Renal cortical epithelial cell (primary cell): ENCODE measurements at places on chromosomes 1 and 21.

GRCh38 chr1:185824106-185824505 is 89.9 kb downstream of the HMCN1 start:
- DNase-seq = peak; percentile 73

DNA sequence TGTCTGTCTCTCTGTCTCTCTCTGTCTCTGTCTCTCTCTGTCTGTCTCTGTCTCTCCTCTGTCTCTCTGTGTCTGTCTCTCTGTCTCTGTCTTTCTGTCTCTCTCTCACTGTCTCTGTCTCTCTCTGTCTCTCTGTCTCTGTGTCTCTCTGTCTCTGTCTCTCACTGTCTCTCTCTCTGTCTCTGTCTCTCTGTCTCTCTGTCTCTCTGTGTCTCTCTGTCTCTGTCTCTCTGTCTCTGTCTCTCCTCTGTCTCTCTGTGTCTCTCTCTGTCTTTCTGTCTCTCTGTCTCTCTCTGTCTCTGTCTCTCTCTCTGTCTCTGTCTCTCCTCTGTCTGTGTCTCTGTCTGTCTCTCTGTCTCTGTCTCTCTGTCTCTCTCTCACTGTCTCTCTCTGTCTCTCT is 873 bp upstream of the COL6A1 start:
- no peak for DNase-seq

DNA sequence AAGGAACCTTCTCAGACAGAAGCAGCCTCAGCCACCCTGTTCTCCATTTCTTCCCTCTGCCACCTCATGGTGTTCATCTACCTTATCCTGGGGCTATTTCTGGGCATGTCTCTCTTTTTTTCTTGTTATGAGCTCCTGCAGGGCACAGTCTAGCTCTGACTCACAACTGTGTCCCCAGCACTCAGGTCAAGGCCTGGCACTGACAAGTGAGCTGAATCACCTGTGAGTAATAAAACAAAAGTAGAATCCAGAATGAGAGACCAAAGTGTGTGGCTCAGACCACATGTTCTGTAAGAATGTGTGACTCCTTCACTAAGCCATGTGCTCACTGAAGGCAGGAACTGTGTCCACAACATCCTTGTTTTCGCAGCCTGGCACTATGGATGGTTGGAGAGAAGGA is 23.2 kb downstream of the C1orf94 start:
- DNase-seq = peak; percentile 97

DNA sequence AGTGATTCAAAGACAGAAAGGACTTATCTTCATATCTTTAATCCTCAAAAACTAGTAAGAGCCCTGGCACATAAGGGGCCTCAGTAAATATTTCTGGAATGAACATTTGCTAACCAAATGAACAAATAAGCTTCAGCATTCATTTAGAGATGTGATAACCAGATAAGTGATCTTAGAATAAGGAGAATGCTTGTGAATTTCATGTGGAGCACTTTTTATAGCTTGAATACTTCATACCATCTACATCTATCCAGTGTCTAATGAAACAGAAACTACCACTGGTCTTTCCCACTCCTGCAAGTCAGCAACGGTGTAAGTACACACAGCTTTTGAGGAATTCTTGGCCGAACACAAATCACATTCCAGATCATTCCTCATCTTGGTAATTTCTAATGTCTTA is 38.5 kb downstream of the EDEM3 start:
- no peak for DNase-seq

- DNase-seq = peak; percentile 17
Observed at GRCh38 chr1:197222025-197222685, 45.9 kb upstream of the CRB1 start.

DNA sequence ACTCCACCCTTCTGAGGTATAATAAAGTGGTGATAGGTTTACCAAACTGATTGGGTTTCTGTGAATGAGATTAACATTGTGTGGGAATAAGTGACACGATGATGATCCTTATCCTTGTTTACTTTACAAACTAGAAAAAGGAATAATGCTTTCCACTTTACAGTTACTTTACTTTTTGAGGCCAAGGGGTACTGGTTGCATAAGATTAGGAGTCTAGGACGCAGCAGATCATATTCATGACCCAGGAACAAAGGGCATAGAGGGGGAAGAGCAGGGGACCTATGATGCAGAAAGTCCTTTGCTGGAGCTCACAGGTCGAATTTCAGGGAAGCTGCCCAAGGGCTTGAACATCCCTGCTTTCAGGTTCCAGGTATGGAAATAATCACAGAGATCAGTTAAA is 20.4 kb downstream of the FGGY start:
- no peak for DNase-seq

GRCh38 chr1:166133857-166134256 is 32.9 kb downstream of the FAM78B start:
- no peak for DNase-seq

- DNase-seq = no peak
Observed at GRCh38 chr1:6592441-6592840, 10.2 kb downstream of the KLHL21 start.

DNA sequence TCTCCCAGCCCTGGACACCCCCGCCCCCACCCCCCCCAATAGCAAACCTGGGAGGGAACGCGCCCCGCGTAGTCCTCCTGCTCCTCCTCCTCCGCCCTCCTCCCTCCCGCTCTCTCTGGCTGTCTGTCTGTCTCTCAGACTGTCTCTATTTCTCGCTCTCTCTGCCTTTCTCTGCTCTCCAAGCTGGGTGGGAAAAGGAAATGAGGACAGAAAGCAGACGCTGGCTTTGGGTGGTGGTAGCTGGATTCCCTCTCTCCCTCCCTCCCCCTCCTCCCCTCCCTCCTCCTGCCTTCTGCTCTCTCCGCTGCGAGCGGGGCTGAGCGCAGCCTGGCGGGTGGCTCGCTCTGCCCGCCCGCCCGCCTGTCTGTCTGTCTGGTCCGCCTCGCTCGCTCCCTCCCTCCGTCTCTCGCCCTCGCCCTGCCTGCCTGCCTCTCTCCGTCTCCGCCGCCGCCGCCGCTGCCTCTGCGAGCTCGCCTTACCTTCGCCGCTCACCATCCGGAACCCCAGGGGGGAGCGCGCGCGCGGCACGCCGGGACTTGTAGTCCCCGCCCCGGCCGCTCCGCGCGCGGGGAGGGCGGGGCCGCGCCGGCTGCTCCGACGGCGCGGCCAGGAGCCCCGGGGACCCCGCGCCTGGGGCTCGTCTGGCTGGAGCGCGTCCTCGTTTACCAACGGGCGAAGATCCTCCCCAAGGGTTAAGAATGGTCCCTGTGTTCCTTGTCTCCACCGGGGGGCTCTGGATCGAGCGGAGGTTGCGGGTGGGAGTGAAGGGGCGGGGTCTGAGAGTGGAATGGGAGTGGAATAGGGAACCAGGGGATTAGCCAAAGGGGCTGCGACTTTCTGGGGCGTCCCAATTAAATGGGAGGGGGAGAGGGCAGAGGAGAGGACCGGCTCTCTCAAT is at the start of gene AHDC1:
AHDC1 (minus strand) TSS at position 464 of the 898 bp plus-strand sequence. CDS start 52,029 bp downstream, outside the sequence.
- peak; percentile 60 for DNase-seq

DNA sequence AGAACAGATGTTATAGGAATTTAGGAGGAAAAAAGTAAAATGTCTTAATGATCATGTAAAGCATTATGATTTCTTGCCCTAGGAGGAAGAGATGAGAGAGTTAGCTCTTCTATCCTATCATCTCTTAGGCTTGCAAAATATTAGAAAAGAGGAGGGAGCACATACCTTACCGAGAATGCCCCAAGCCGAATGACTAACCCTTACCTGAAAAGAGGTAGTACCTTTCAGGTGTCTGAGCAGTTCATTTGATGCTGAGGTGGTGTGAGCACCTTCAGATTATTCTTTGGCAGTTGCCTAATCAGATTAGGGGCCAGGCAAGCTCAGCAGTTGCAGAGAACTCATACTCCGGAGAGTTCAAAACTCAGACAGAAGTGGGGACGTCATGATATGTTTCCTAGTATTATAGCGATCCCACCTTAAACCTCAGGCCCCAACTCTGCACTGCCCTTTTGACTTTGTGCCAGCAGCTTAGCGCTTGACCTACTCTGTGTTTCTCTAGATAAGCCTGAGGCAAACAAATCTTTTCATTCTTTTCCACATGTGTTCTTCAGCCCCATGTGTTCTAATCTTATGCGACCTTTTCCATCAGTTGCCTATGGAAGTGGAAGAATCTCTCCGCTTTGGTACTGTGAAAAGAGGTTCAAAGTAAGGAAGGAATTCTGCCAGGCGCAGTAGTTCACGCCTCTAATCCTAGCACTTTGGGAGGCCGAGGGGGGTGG is 52.5 kb downstream of the ATP2B4 start:
- DNase-seq = no peak

DNA sequence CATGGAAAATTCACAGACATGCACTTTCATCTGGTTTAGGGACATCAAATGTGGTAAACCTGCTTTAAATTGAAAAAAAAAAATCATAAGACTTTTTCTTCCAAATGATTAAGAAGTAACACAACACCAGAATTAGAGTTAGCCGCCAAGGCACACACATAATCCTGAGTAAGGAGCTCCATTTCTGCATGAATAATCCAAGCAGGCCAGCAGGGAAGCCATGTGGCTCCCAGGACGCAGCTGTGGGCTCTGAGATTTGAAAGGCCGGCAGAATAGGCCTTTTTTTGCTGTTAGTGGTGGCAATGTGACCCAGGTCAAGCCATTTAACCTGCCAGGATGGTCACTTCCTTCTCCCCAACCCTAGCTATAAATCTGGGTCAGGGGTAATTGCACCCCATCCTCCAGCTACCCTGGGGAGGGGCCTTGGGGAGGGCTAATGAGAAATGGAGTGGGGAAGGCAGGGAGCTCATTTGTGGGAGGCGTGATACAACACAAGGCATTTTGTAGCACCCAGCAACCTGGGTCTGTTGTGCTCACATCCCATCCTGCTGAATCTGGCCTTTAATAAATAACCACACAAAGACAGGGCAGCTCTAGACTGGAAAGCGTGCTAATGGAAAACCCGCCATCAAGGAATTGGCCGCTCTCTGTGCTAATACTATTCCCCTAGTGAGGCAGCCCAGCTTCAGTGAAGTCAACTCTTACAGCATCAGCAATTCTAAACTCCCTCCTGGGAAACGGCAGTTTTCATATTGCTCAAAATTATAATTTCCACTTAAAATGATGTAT is 178.5 kb downstream of the RHOU start:
- no peak for DNase-seq

DNA sequence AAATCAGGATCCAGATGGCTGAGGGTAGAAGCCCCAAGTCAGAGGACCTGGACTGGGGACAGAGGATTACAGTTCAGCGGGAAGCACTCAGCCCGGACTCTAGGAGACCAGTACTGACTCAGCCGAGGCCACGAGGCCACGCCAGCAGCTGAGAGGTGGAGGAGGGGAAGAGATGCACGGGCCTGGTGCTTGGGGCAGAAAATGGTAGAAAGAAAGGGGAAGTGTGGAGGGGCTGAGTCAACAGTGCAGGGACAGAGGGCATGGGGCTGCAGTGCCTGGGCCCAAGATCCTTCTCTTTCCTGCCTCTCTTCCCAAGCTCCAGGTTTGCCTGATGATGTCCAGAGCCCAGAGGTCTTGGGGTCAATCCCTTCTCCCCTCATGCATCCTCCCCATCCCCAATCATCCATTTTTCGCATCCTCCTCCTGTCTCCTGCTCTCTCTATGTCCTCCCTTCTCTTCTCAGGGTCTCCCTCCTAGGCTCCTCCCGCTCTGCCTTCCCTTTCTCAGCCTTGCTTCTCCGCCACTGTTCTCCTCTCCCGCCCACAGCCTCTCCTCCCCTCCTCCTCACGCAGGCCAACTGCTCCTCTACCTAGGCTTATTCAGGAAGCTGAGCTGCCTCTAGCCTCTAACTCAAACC is 7.7 kb downstream of the ARHGEF2 start:
- DNase-seq = peak; percentile 57

DNA sequence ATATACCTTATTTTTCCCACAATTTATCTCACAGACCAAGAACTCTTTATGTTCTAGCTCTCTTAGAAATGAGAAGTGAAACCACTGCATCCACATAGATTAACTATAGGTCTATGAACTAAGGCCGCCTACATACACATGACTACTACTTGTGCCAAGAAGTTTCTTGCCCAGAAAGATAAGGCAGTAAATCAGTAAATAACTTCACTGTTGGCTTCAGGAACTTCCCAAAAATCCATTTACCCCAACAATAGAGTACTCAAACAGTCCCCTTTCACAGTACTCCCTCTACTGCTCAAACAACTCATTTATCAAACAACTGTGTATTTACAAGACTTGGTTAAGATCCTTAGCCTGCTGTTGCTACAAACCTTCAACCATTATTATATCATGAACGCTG is 96.5 kb downstream of the NME7 start:
- DNase-seq = peak; percentile 16

- DNase-seq = peak; percentile 71
Observed at GRCh38 chr1:32063261-32063681, 9.5 kb upstream of the TMEM39B start.

DNA sequence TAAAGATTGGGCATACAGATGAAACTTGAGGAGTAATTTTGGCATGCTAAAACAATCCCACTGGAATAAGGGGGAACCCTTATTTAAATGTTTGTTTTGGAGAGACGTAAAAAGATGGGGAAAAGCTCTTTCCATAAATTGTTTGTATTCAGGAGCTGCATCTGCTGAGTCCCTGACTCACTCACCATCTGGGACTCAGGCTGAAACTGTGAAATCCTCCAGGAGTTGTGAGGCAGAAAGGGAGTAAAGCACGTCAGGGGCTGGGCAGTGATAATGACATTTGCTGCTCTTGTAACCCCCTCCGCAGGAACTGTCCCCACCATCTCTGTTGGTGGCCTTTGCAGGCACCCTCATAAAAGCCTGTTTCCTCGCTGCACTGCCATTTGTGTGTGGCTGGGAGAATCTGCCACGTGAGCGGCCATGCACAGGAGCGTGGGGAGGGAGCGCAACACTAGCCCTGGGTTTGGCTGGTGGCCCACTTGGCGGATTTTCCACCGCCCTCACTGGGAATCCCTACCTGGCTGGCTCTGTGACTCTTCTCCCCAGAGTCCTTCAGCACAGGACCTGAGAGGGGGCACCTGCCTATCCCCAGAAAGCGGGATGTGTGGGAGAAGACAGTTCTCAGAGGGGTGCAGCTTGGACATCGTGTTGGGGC is 45.3 kb downstream of the ZSCAN20 start:
- DNase-seq = no peak
